GM04504 (cell line): ENCODE measurements at places on chromosomes 11 and 22.

DNA sequence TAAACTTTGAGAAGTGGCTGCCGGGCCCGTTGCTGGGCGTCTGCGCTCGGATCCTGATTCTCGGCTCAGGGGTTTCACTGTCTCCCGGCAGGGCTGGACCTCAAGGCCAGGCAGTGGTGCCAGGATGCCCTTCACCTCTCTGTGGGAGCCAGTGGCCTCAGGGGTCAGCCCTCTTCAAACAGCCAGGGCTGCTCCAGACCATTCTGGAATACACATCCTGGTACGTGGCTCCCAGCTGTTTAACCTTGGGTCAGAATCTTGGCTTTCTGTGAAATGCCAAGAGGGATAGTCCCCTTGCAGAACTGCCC lies 70.5 kb downstream of the MPPED1 start:
- no peak for DNase-seq

- no peak for DNase-seq
Measured at GRCh38 chr11:124115782-124116616, 749 bp downstream of the VWA5A start.

DNA sequence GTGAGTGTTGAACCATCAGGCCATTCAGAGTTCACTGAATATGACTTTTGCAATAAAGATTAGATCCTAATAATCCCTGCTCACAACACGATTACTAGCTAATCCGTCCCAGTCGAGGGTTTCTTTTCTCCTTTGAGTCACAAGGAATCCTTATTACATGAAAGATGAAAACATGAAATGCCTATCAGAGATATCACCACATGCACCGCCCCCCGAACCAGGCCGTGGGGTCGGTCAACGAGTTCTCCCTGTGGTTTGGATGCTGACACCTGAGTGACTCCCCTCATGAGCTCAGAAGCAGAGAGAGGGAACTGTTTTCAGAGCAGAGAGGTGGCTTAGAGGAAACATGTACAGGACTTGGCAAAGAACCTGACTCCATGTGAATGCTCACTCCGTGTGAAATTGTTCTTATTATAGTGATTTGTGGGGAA lies 263.3 kb downstream of the ETS1 start:
- no peak for DNase-seq

DNA sequence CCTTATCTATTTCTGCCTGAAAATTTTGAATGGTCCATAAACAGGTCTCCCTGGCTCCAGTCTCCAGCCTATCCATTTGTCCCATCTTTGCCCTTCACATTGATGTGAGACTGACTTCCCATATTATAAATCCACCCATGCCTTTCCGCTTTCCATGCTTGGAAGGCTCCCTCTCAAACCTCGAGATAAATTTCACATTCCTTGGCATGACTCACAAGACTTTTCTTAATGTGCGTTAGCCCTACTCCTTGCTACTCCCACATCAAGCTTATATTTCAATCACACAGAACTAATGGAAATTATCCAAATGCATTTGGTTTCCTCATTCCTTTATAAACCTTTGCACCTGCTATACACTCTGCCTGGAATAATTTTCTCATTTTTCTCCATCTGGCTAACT lies 163.7 kb upstream of the NTM start:
- DNase-seq: no peak

DNA sequence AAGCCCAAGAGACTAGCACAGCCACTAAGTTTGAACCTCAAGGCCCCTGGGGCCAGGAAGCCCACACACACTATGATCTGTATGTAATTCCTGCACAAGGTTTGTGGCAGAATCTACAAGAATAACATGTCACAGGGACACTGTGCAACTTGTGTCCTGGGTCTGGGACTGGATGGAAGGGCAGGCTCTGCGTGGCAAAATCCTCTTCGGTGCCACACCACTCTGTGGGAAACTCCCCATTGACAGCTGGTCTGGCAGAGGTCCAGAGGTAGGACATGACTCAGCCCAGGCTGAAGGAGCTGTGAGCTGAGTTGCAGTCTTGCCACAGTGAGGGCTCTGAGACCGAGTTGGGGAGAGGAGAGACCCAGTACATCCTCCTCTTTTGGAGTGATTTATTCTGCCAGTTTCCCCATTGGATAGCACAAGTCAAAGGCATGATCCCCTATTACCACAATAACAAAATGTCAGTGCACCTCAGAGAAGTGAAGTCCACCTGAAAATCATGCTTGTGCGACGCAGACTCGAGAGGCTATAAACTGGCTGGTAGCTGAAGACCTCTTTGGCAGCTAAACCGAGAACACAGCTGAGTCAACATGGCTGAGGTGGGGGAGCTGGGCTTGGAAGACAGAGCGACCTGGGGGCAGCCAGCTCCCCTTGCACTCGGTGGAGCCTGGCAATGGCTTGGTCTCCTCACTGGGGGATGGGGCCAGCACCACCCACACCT lies 23.3 kb upstream of the SERPIND1 start:
- DNase-seq: peak; percentile 77

DNA sequence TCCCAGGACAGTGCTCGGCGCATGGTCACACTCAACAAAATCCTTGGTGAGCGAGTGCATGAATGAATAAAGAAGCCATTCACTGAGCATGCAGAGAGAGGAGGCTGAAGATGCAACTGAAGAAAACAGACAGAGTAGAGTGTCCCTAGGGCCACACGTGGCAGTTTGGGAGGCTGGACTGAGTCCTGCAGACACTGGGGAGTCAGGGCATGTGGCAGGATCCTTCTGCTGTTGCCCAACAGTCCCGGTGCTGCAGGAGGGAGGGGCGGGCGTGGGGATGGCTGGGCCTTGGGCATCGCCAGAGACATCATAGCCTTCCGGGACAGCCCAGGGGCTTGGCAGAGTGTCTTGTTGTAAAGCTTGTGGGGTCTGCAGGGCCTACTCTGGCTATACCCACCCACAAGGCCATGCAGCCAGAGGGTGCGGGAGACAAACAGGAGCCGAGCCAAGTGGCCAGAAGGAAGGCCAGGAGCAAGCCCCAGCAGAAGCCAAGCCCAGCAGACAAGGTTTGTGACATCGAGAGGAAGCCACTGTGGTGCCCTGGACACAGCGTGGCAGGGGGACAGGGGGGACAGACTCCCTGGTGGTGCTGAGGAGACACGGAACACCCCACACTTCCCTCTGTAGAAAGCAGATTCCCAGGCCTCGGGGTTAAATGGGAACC lies 26.7 kb upstream of the FBLN1 start:
- DNase-seq: no peak

DNA sequence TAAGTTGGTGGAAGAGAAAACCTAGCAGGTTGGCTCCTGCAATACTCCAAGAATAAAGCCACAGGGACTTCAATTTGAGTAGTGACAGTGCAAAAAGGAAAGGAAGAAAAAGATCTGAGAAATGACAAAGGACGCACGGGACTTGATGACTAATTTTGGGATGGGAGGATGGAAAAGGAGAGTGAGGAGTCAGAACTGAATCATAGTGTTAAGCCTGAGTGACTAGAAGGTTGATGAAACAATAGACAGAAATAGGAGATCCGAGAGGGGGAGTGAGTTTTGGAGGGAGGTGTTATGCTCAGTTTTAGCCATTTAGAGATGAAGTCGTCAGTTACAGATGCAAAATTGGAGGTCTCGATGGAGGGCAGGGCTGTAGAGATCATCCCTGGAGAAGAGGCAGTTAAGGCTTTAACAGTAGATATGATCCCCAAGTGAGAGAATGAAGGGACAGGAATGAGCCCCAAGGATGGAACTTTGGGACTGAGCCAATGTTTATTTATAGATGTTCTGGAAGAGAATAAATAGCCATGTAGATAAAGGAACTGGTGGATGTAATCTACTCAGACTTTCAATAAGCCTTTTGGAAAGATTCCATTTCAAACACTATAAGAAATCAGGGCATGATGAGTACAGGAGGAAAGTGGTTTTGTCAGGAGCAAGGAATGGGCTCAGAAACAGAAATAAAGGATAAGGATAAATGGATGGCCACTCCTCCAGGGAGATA lies 108.9 kb upstream of the NCAM1 start:
- no peak for DNase-seq

DNA sequence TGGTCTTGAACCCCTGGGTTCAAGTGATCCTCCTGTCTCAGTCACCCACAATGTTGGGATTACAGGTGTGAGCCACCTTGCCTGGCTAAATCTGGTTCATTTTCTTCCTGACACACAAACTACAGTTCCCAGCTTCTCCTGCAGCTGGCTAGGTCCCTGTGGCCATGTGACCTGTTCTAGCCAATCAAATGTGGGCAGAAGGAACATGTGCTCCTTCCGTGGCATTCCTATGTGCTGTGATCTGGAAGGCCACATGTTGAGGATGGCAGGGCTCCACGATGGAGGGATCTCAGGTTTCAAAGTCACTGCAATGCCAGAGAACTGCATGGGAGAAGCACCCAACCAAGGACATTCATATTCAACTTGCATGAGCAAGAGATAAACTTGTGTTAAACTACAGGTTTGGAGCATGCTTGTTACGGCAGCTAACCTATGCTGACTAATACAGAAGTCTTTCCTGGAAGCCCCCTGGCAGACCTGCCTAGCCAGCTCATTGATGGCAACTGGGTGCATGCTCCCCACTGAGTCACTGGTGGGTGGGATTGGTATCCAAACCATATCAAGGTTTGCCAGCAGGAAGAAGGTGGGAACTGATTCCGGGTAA lies 86.0 kb downstream of the RPS6KA4 start:
- DNase-seq: no peak

DNA sequence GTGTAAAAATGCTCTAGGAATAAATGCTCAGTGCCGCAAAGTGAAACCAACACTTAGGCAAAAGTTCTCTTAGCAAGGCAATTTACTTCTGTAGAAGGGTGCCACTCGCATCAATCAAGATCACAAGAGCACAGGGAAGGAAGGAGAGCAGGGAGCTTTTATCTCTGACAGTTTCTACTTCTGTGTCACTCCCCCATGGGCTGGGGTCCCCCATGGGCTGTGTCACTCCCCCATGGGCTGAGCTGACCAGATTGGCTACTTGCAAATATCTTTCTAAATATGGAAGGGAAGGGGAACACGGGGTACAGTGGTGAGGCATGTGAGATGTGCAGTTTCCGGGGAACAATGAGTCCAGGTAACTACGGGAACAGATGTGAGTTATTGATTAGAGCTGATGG lies 397 bp downstream of the OR52N2 start:
- DNase-seq: no peak

DNA sequence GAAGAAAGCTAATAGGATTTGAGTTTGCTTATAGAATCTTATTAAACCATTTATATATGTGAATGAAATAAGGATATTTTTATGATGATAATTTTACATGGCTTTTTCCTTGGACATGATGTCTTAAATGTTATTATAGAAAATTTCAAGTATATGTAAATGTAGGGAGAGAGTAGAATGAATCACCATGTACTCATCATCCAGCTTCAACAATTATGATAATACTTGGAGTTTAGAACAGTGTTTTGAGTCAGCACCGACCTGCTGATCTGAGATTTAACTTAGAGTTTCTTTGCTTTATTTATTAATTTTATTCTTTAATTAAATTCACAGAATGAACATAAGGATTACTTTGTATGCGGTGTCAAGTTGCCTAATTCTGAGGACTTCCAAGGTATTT lies 193.5 kb downstream of the UVRAG start:
- no peak for DNase-seq
